CD4-positive, alpha-beta T cell treated with Interleukin-17A for 1 hour (primary cell): ENCODE measurements at places on chromosomes 2 and 18.
A peak's percentile ranks its signal among the peaks of the same experiment; 100 is the strongest.

DNA sequence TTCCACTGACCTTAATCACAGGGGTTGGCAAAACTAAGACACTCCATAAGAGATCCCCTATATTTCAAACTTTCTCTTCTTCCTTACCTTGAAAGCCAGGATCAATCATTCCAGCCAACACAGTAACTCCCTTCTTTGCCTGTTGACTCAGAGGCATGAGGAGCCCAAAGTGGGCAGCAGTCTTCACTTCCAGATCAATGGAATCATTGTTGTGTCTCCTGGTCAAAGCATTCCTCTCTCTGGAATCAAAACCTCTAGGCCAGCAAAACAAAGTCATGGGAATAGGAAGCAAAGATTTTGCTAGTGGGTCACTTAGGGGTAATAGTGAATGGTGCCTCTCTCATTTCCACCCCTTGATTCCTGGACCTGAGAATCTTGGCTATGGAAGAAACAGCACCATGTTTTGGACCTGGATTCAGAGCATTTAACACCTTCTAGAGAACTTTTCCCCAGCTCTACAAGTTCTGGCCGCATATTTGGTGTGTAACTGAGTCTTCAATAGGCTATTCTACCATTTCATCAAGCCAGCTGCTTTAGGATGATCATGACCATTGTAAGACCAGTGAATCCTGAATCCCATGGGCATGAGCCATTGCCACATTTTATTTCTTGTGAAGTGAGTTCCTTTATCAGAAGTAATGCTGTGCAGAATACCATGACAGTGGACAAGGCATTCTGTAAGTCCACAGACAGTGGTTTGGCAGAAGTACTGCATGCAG is 65.7 kb upstream of the SERPINE2 start:
- no peak for DNase-seq

- no peak for DNase-seq
Measured at GRCh38 chr2:204272089-204272488, 273.2 kb upstream of the PARD3B start.

GRCh38 chr2:196294516-196294909 is 123.1 kb upstream of the STK17B start:
- no peak for DNase-seq

GRCh38 chr2:164055623-164056022 is 319.8 kb upstream of the FIGN start:
- DNase-seq: no peak

DNA sequence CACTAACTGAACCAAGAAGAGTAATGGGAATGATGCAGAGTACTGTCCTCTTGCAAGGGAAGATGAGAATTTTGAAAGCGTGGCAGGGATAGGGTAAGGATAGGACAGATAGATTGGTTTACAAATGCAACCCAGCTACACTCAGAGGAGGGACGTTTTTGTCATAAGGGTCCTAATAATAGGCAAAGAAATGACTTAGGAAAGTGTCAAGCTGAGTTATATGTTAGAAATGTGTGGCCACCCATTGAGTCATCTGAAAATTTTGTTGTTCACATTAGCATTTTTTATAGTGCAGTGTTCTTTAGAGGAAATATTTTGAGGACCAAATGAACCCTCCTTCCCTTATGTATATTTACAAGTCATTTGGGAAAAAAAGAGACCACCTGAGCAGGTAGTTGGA is 137.5 kb downstream of the PHLPP1 start:
- DNase-seq: no peak

- no peak for DNase-seq
Measured at GRCh38 chr2:230925443-230925878, 419 bp upstream of the GPR55 start.

DNA sequence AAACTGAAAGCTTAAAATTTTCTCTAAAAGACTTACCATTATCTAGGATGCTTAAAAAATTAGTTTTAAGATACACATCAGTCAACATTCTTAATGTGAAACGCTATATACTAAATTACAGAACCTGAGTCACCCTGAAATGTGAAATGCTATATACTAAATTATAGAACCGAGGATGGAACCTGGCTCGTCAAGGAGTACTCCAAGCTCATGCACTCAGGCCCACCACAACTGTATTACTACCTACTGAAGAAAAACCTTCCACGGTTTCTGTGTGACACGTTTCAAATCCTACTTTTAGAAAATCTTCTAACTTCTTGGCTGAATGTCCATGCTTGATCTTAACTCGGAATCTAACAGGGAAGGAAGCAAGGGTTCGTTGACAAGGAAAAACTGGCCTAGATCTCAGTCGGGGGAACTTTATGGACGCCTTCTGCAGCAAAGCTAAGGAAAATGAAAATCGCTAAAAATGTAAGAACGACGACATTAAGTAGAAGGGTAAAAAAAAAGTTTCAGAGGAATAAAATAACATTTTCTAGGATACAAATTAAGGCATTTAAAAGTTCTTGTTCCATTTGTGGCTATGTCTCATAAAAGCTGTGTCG is 1.4 kb downstream of the PRKD3 start:
- no peak for DNase-seq

GRCh38 chr2:130776550-130776949 is 21.2 kb downstream of the AMER3 start:
- no peak for DNase-seq

- no peak for DNase-seq
Measured at GRCh38 chr18:53560546-53560945, 663.9 kb downstream of the MBD2 start.

DNA sequence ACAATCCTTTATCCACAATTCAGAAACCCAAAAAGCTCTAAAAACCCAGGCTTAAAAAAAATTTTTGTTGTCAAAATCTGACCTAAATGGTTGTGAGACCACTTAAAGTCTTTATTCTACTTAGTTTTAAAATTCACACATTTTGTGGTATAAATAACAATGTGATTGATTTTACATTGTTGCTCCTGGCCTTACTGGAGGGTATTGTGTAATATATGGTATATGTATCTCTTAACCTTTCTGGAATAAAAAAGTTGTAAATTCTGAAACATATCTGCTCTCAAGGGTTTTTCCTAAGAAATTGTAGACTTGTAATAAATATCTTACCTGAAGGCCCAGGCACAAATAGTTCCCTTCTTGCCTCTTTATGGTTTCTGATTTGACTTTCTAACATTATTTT is 73.3 kb upstream of the PNPT1 start:
- DNase-seq: no peak

DNA sequence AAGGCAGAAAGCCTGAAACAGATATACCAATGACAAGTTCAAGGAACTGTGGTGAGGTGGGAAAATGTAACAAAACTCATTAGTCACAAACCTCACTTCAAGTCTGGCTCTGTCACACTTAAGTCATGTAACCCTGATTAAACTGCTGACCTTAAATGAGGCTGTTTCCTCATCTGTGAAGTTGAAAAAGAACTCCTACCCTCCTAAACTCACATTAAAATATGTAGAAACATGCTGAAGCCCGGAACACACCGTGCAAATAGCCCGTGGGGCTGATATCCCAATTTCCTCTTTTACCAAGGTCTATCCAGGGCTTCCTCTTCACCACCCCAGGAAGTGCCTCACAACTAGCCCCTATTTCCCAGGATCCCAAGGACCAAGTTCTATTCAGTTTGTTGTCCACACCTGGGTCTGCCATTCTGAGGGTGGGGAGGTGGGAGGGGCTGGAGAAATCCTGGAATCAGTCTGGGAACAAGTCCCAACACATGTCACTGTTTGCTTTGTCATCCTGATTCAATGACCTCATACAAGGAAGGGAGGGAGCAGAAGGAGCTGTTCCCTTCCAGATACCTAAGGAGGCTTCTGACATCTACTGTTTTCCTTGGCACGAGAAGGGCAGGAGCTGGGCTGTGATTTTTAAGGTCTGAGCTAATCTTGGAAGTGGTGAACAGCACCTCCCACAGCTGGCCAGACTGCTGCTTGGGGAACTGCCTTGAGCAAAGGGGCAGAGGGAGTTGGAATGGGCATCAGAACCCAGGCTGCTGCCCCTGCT is 42.3 kb downstream of the SLC4A1AP start:
- DNase-seq: no peak

GRCh38 chr2:239758279-239758877 is 266.8 kb downstream of the NDUFA10 start:
- no peak for DNase-seq

DNA sequence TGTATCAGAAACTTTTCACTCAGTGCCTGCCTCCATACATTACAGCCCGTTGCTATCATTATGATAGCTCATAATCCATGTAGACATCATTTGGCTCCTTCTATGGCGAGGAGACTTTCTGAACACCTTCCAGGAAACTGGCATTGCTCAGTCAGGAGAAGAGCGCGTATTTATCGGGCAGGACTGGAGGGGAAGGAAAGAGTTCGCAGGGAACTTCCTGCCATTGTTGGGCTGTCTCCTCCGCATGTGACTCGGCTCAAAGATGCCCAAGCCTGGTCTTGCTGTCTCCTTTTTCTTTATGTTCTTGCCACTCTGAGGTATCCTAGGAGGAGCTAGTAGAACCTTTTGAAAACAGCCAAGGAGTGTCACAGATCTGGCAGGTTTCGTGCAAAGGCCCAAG is 156.8 kb downstream of the CTIF start:
- no peak for DNase-seq

DNA sequence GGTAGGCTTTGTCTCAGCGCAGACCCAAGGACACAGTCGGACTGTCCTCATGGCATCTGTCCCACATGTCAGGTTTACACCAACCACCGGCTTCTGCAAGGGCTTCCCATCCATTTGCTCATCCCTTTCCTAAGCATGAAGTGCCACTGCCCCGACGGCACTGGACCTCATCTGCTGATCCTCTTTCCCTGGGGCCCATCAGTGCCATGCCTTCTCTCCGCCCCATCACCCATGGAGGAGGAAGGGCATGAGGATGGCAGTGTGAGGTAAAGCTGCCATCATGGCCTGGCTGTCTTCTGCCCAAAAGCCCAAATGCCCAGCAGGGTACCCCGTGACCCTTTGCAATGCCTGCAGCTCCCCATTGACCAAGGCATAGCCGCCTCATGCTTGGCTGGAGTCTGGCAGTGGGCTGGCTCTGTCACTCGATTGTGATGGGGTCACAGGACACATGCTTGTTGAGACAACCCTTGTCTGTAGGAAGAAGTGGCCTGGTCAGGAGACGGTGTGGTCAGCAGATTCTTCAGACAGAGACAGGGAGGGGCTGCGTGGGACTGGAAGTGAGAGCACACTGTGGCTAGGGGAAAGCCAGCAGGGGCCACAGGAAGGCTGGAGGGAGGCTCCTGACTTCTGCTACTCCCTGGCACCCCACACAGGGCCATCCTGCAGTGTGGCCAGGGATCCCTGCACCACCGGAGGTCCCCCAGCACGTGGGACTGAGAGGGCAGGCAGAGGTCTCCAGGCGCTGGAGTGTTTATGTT is 493.7 kb upstream of the HS6ST1 start:
- DNase-seq: no peak

- no peak for DNase-seq
Measured at GRCh38 chr2:20525041-20526035, 78.5 kb downstream of the RHOB start.

DNA sequence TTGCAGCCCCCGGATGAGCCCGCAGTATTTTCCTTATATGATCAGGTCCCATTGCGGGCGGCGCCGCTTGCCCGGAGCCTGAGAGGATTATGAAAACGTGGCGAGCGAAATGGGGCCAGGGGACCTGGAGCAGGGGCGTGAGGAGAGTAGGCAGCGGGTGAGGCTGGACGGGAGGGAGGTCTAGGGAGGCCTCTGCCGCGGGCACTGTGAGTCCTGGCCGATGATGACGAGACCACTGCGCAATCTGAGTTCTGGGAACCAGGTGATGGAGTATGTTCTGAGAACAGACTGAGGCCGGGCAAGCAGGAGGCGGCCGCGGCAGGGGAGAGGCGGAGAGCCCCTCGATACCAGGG is 790 bp upstream of the ACAA2 start:
- peak; percentile 60 for DNase-seq

- no peak for DNase-seq
Measured at GRCh38 chr2:235486729-235487128, 7.1 kb upstream of the AGAP1 start.

DNA sequence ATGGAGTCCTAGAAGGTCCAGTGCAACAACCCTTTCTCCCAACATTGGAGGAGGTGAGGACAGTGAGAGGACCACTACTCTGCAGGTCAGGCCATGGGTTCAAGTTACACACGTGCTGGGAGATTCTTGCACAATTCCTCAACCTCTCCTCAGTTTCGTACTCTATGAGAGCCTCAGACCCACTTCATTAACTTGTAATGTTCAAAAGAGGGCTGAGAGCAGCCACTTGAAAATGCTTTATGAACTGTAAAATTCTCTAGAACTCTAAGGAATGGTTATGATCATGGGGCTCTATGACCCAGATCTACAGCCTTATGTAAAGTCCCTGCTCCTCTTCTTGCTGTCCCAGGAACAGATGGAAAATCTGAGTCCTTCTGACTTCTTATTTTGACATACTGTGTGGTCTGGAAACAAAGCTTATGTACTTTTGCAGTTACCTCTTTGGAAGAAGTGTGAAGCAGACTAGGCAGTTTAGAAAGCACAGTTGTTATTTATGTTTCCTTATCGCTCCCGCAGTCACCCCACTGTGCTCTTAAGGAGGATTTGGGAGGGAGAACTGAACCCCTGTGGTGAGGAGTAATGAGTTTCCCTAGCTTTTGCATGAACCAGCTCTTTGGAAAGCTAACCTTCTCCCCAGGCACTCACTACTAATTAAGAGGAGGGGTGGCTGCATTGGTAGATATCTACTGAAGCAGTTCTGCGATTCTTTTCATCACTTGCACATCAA is 296.6 kb downstream of the LRRTM1 start:
- no peak for DNase-seq

DNA sequence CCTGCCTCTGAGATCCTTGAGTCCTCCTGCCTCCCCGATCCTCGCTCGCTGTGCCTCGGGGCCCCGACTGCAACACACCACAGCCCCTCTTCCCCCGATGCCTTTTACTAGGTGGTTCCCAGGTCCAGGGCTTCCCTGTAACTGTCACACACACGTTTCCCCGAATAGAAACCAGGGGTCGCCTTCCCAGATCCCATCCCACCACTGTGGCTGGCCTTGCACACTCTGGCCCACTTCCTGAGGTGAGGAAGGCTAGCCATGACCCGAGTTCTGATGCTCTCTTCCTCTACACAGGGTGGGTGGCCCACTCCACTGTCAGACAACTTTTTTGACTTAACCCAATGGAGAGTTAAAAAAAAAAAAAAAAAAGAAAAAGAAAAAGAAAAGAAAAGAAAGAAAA is 139.6 kb upstream of the ASB18 start:
- no peak for DNase-seq

DNA sequence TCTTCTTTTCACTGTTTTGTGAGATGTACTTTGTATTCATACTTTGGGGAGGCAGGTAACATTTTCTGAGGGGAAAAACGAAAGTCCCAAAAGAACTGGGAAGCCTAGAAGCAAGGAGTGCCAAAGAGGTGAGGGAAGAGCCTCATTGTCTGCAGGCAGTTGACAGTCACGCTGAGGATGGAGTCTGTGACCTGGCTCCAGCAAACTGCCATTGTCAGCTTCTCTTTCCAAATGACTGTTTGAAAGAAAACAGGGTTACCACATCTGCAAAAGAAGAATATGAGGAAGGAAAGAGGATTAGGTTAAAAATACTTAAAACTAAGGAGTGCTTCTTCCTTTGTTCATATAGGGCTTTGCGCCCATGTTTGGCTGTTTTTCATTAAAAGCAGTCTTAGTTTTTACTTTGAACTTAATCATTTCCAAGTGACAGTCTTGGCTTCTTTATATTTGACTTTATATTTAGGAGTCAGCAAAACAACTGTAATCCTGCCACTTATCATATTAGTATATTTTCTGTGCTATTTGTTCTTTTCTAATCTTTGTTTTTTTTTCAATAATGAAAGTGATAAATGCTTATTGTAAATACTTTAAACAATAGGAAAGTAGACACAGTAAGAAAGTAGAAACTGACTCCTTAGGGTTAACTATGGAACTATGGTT is 35.0 kb downstream of the CERS6 start:
- no peak for DNase-seq

GRCh38 chr2:133344849-133345248 is 223.4 kb downstream of the NCKAP5 start:
- no peak for DNase-seq
